Fibroblast of lung (primary cell): ENCODE measurements at places on chromosomes 6 and 20. TPM values are rescaled to one million over a fixed set of nuclear protein-coding genes. Genes with fewer than 3 reads are reported as not detected.

DNA sequence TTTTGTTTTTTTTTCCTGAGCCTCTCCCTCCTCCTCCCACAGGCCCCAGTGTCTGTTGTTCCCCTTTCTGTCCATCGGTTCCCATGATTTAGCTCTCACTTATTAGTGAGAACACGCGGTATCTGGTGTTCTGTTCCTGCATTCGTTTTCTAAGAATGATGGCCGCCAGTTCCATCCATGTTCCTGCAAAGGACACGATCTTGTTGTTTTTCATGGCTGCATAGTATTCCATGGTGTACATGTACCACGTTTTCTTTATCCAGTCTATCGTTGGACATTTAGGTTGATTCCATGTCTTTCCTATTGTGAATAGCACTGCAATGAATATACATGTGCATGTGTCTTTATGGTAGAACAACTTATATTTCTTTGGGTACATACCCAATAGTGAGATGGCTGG, 105.6 kb upstream of the NUP153 start:
- H3K27me3 ChIP-seq, result no peaks in the 10 kb centered on the region
- no peaks in the 10 kb centered on the region for H3K4me1 ChIP-seq
- no peak overlapping the region for H3K4me3 ChIP-seq
- H3K27ac ChIP-seq, result no peak overlapping the region
- H3K36me3 ChIP-seq, result peaks cover 4% of the 10 kb centered on the region

GRCh38 chr6:15279047-15279661, 33.3 kb downstream of the JARID2 start:
- no peak overlapping the region for H3K27ac ChIP-seq
- no peak overlapping the region for H3K4me3 ChIP-seq
- no peaks in the 10 kb centered on the region for H3K27me3 ChIP-seq
- no peaks in the 10 kb centered on the region for H3K36me3 ChIP-seq
- peaks cover 2% of the 10 kb centered on the region for H3K4me1 ChIP-seq
- no peak for DNase-seq

DNA sequence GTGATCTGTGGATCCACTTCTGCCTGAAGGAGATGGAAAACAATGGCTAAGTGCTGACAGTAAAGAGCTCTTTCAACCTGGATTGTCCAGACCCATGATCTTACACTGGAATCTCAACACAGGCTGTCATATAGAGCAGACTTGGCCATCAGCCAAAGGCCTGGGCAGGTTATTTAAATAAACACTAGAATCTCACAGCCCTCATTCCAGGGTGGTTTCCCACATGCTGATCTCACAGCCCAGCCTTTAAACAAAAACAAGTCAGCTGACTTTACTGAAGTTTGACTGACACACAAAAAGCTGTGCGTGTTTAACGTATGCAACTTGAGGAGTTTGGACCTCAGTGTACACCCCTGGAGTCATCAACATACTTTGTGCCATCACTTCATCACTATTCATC, 28.4 kb downstream of the SYNDIG1 start:
- H3K4me1 ChIP-seq, result peaks cover under 1% of the 10 kb centered on the region
- H3K27ac ChIP-seq, result no peak overlapping the region
- peak; percentile 20 for DNase-seq
- H3K36me3 ChIP-seq, result no peaks in the 10 kb centered on the region
- H3K27me3 ChIP-seq, result no peaks in the 10 kb centered on the region

DNA sequence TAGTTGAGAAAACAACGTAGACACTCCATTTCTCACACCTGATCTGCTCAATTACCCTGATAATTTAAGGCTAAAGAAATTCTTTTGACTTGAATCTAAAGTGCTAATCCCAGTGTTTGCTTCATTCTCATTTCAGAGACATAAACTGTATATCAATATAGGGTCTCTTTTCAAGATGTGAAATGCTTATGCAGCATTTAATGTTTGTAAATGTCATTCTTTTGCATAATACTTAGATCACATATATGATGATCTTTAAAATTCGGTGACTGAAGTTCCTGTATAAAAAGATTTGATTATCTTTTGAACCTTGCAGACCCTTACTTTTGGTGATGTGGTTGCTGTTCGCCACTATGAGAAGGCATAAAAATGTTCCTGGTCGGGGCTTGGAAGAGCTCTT, 3.9 kb downstream of the FABP7 start:
- no peak for DNase-seq
- H3K27ac ChIP-seq, result no peak overlapping the region
- no peak overlapping the region for H3K4me3 ChIP-seq
- no peaks in the 10 kb centered on the region for H3K4me1 ChIP-seq
- no peaks in the 10 kb centered on the region for H3K27me3 ChIP-seq

GRCh38 chr20:8404912-8405635, 273.0 kb downstream of the PLCB1 start:
- no peak overlapping the region for H3K27ac ChIP-seq
- no peaks in the 10 kb centered on the region for H3K36me3 ChIP-seq
- no peaks in the 10 kb centered on the region for H3K4me1 ChIP-seq
- no peaks in the 10 kb centered on the region for H3K27me3 ChIP-seq
- H3K4me3 ChIP-seq, result no peak overlapping the region

DNA sequence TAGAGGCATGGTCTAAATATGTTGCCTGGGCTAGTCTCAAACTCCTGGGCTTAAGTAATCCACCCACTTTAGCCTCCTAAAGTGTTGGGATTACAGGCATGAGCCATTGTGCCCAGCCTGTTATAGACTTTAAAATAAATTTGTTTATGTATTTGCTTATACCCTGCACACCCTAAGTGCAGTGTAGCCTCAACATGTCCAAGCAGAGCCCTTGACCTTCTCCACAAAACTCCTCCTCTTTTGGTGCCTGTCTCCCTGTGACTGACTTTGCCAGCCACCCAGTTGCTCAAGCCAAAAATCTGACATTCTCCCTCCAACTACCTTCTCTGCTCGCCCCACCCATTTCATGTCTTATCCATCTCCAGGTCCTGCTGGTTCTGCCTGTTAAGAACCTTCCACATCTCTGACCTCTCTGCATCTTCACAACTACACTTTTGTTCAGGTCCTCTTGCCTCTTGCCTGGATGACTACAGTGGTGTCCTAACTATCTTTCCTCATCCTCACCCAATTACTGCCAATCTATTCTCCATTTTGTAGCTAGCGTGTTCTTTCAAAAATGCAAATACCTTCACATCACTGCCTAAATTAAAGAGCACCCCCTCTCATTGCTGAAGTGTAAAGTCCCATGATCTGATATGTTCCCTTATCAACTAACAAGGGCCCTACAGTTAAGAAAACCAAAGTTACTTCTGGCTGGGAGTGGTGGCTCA, 11.2 kb upstream of the KIFC1 start:
- no peaks in the 10 kb centered on the region for H3K27me3 ChIP-seq
- DNase-seq, result no peak
- no peaks in the 10 kb centered on the region for H3K36me3 ChIP-seq
- H3K27ac ChIP-seq, result no peak overlapping the region
- H3K4me1 ChIP-seq, result peaks cover 5% of the 10 kb centered on the region

DNA sequence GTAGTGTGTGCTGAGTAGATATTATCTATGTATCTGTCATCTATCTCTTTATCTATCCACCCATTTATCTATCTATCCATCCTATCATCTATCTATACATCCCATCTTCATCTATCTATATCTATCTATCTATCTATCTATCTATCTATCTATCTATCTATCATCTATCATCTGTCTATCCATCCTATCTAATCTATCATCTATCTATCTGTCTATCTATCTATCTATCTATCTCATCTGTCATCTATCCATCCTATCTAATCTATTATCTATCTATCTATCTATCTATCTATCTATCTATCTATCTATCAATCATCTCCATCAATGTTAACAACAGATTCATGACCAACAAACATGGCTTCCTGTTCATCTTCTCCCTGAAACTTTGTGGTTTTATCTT, 90.5 kb upstream of the SLC24A3 start:
- no peaks in the 10 kb centered on the region for H3K36me3 ChIP-seq
- no peaks in the 10 kb centered on the region for H3K4me1 ChIP-seq
- H3K4me3 ChIP-seq, result no peak overlapping the region
- H3K27me3 ChIP-seq, result no peaks in the 10 kb centered on the region
- H3K27ac ChIP-seq, result no peak overlapping the region
- no peak for DNase-seq

- no peaks in the 10 kb centered on the region for H3K27me3 ChIP-seq
- H3K36me3 ChIP-seq, result no peaks in the 10 kb centered on the region
- no peak overlapping the region for H3K27ac ChIP-seq
- no peak for DNase-seq
- no peaks in the 10 kb centered on the region for H3K4me1 ChIP-seq
Observed at GRCh38 chr6:114569669-114570068, 226.8 kb upstream of the HS3ST5 start.

TMC2 gene
- total RNA-seq, result under 0.01 TPM in 2 replicates

BNIP5 gene
- total RNA-seq, result not detected in 2 replicates

SLC17A3 gene
- not detected in 2 replicates for total RNA-seq
